A549 treated with CORT108297 at 1 μM for 4 hours (cell line): ENCODE measurements at places on chromosomes 7 and 10. TPM values are rescaled to one million over a fixed set of nuclear protein-coding genes. Genes with fewer than 3 reads are reported as not detected.

The LIPM gene
- not detected in 5 replicates for total RNA-seq

The SYNPO2L gene
- total RNA-seq: 0.01 to 0.03 TPM (median 0.03 TPM) in 3 of 5 replicates, not detected in the others

The NACAD gene
- 0.14 to 0.35 TPM (median 0.18 TPM) in 5 replicates for total RNA-seq

The FKBP6 gene
- total RNA-seq: not detected in 5 replicates

The ZNF518A gene
- total RNA-seq: 6.7 to 8.0 TPM (median 7.7 TPM) in 5 replicates

The COL13A1 gene
- total RNA-seq: 0.14 to 0.63 TPM (median 0.24 TPM) in 5 replicates

The NPTX2 gene
- 0.06 to 0.12 TPM (median 0.11 TPM) in 4 of 5 replicates, not detected in the other for total RNA-seq

The ANLN gene
- 50.3 to 85.4 TPM (median 66.5 TPM) in 5 replicates for total RNA-seq

The CLDN3 gene
- total RNA-seq: 1.2 to 3.8 TPM (median 3.4 TPM) in 5 replicates

The UPK3BL1 gene
- 7.9 to 14.2 TPM (median 13.0 TPM) in 5 replicates for total RNA-seq
